ENCODE measurements at places on chromosomes 13 and 19.

GRCh38 chr13:99376132-99376531 is 68.9 kb upstream of the GPR183 start:
- no peak for DNase-seq

DNA sequence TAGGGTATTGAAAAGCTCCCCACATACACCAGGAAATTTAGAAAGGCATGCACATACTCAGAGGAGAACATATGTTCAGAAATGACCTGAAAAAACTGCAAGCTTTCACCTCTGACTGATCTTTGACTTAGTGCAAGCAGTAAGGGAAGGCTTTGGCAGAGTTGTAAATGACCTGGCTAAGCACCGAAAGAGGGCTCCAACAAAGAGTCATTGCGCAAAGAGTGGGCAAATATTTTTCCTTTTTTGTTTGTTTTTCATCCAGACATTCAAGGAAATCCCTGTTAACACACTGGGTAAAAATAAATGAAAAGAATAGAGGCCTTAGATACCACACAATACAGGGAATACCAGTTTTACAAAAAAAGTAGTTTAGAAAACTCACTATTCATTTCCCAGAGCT is 5.2 kb upstream of the ZNF233 start:
- DNase-seq, result no peak

DNA sequence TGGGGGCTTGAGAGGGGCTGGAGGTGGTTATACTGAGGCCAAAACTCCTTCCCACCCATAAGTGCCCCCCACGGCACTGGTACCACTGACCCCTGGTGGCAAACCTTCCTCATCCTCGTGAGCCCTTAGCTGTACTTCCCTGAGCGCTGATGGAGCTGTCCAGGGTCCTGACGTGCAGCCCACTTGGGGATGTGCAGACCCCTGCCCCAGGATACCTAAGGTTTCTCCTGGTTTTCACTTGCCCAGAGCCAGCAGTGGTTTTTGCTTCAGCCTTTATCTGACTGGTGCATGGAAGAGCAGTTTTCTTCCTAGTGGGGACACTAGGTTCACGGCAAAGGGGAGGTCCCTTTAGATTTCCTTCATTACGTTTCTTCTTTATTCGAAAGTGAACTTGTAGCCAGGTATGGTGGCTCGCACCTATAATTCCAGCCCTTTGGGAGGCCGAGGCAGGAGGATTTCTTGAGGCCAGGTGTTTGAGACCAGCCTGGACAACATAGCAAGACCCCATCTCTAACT is 28.7 kb upstream of the KCTD15 start:
- peak; percentile 23 for DNase-seq

DNA sequence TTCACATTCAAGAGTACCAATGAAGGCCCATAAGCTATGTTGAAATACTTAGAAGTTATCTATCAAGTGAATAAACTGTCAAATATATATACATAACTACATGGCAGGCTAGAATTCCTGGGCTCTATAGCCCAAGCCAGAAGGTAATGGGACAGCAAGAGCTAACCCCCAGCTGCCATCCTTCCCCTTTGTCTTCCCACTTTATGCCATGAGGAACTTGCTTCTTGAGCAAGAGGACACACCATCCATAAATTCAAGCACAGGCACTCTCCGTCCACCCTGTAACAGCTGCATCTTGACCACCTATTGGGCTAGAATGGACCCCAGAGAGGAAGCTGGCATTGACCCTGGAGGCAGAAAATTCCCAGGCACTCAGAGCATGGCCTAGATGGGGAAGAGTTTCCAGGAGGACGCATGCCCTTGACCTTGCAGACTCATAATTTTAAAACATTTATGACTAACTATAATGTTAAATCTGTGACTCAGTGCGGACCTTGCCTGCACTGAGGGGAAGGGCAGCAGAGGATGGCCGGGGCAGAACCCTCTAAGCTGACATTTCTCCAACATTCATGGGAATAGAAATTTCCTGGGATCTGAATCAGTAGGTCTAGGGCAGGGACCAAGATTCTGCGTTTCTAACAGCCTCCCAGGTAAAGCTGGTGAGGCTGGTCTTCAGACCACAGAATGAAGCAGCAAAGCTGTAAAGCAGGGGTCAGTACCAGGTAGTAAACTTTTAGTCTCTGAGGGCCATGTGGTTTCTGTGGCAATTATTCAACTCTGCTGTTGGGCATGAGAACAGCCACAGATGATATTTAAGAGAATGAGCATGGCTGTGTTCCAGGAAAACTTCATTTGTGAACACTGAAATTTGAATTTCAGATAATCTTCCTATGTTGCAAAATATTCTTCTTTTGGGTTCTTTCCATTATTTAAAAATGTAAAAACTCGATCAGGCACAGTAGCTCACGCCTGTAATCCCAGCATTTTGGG is 71.4 kb upstream of the CLDN10 start:
- no peak for DNase-seq

GRCh38 chr19:19537075-19538048 is 703 bp upstream of the CILP2 start:
- no peak for DNase-seq

- no peak for DNase-seq
These were observed 184.9 kb downstream of the PTPRS start for GRCh38 chr19:5155586-5156210.

DNA sequence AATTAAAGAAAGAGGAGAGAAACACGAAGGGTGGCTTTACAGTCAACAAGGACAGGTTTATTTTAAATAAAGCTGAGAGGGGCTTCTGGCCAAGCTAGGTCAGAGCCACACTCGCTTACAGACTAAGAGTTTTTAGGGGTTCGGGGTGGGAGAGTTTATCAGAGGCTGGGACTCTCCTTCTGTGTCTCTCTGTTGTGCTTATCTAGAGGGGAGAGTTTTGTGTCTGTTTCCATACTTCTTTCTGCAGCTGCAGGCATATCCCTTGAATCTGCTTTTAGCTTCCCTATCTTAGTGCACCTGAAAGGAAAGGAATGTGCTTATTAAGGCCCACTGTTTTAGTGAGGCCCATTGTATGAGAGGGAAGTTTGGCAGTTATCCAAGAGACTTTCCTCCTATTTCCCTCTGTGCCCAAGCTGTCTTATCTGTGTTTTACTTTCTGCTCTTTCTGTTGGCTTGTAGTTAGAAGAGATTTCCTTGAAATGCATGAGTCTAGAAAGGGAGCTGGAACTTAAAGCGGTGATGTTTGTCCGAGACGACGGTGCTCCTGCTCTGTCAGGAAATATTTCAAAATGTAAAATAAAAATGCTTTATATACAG is 275.3 kb downstream of the KCTD12 start:
- no peak for DNase-seq

DNA sequence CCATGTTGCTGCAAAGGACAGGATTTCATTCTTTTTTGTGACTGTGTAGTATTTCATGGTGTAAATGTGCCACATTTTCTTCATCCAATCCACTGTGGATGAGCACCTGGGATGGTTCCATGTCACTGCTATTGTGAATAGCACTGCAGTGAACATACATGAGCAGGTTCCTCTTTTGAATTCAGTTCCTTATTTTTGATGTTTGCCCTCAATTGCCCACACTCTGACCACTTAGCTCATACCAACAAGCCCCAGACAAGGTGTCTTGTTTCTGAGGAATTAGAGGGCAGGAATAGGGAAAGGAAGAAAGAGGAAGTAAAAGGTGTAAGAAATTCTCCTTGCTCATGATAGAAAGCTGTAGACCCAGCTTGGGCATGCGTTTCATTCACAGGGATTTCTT is 244.2 kb upstream of the ZNF507 start:
- no peak for DNase-seq

GRCh38 chr13:93422980-93423543 is 196.5 kb downstream of the GPC6 start:
- no peak for DNase-seq

GRCh38 chr19:56642711-56643459 is at the start of gene SMIM17:
SMIM17 (plus strand) TSS chr19:56643159; CDS start chr19:56645668, 2,509 bp downstream.
- DNase-seq, result no peak

DNA sequence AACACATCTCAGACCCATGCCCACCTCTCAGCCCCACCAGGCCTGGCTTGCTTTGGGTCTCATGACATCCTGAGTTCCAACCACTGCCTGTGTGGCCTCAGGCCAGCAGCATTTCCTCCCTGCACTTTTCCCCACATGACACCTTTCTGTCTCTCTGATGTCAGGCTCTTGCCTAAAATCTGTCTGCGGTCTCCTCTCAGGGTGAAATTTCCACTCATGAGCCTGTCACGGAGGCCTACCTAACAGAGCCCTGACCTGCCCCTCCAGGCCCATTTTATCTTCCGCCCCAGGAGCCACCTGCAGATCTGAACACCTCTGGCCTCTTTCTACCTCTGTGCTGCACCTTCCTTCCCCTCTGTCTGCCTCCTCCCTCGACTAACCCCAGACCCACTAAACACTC is 93.5 kb downstream of the ZDHHC20 start:
- DNase-seq, result no peak

GRCh38 chr19:3827306-3827705 is 41.1 kb upstream of the MATK start:
- no peak for DNase-seq

DNA sequence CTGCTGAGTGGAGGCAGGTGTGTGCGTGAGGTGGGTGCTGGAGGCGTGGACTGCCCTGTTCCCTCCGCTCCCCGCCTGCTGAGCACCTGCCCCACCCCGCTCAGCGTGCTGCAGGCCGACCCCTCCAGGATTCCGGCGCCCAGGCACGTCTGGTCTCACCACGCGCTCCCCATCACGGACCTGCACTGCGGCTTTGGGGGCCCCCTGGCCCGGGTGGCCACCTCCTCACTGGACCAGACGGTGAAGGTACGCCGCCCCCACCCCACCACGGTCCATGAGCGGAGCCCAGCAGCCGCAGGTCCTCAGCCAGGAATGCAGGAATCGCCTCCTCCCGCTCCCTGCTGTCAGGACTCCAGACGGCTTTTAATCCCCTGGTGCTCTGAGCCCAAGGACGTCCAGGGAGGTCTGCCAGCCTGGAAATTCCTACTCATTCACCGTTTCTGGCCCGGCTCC is 6.0 kb downstream of the WDR18 start:
- peak; percentile 52 for DNase-seq

DNA sequence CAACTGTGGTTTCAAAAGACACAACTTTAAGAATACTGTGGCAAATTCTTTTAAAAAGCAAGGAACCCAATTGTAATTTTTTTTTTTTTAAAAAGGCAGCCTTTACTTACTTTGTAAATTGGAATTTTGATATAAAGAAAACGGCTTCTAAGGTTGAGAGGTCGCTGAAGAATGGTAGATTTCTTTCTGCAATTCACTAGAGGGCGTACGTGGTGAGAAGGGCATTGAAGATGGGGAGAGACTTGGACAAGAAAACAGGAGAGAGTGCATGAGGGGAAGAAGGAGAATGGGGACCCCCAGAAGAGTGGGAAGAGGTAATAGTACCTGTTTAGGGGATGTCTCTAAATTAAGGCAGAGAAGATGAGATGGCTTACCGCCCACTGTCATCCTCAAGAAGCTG is 33.5 kb upstream of the PABPC3 start:
- no peak for DNase-seq

DNA sequence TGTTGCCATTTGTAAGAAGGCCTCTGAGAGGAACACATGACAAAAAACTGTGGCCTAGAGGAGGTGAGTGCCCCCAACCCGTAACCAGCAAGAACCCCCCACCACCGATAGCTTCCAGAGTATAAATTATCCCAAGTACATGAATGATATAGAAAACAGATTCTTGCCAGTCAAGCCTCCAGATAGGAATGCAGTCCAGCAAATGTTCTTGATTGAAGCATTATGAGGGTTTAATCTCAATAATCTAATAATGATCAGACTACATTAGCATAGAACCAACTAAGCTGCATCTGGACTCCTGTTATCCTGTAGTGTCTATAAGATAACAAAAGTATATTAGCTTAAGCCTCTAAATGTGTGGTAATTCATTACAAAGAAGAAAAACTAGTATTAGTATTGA is 908.9 kb upstream of the ATXN8OS start:
- DNase-seq, result no peak

DNA sequence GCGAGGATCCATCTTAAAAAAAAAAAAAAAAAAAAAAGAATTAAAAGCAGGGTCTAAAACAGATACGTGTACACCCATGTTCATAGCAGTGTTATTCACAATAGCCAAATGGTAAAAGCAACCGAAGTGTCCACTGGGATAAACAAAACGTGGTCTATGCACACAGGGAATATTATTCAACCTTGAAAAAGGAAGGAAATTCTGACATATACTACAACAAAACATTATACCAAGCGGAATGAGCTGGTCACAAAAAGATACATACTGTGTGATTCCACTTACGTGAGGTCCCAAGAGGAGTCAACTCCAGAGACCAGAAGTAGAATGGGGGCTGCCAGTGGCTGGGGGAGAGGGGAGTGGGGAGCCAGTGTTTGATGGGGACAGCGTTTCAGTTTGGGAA is 14.7 kb upstream of the ADPRHL1 start:
- DNase-seq, result no peak

GRCh38 chr13:79681069-79681468 is 200.1 kb downstream of the NDFIP2 start:
- no peak for DNase-seq

GRCh38 chr13:108451121-108451520 is 178.3 kb upstream of the MYO16 start:
- no peak for DNase-seq

DNA sequence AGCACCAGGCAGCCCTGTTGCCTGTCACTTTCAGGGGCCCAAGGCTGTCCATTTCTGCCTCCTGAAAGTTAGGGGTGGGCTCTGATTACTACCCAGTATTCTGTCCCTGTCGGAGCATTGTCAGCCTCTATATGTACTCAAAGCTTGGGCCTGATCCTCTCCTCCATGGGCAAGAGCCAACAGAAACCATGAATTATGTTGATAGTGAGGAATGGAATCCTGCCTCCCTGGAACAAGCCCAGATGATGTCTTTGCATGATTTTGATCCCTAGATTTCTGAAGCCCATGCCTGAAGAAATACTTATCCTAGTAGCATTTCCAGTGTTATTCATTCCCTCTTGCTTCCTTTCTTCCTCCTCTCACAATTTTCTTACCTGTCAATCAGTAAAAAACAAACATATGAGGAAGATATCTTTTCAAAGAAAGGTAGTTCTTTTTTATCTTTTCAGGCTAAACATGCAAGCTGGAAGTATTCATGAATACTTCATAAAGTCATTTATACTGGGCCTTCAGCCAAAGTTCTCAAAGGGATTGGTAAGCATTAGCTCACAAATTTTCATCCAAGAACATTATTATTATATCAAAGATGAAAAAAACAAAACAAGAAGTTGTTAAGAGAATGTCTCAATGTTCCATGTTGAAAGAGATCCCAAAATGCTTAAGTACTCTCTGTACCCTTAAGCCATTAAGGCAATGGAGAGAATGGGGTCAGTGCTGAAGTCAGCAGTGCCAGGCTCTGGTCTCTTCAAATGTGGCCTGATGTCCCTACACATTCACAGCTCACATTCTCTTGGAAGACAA is 171.7 kb downstream of the NHLRC3 start:
- no peak for DNase-seq
